Left ventricle myocardium inferior (tissue), 1 donor: ENCODE measurements at places on chromosomes 7 and 10. TPM values are rescaled to one million over a fixed set of nuclear protein-coding genes. Genes with fewer than 3 reads are reported as not detected.

GRCh38 chr10:79354141-79354540, 6.9 kb downstream of the PPIF start:
- no peak for DNase-seq

DNA sequence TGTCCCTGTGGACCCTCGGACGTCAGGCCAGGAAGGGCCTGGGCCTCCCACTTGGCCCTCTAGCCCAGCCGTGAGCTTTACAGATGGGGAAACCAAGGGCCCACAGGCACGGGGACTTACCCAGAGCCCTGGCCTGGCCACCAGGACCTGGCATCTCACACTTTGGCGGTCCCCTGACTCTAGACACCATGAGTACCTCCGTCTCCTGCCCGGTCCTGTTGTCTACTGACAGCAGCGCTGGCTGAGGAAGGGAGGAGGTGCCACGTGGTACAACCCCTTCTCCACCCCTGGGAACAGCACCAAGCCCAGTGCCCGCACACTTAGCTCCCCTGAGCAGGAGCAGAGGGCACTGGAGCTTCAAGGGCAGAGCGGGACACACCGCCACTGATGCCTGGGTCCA, 26.1 kb downstream of the ADGRA1 start:
- DNase-seq = no peak

DNA sequence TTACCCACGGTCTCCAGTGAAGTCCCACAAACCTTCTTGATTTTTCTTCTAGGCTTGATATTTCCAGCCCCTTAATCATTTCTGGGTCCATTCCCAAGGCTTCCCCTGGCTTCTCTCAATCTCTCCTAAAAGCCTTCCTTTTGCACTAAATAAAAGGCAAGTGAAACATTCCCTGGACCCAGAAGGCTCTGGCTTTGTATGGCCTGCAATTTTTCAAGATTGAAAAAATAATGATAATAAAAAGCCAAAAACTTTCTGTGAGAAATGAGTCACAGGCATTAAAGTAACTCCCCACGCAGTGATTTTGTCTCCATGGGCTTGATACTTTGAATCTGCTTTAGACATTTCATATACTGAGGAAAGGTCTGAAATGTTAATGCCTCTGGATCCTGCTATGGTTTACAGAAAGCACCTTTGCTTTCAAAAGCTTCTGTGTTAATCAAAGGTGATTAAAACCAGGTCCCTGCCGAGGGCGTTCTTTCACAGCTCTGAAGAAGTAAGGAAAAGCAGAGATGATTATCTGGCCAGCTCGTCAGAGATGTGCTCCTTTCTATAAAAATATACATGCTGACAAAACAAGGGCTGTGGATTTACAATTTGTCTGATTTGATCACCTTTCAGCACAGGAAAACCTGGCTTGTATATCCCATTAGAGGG, 118.9 kb upstream of the TMEM72 start:
- no peak for DNase-seq

- no peak for DNase-seq
Measured at GRCh38 chr10:87503886-87504285, 807 bp upstream of the MINPP1 start.

- DNase-seq = no peak
Measured at GRCh38 chr10:133104068-133104962, 16.6 kb downstream of the ADGRA1 start.

GRCh38 chr10:128926711-128927110, 540.3 kb upstream of the MGMT start:
- DNase-seq = peak; percentile 60

- no peak for DNase-seq
Measured at GRCh38 chr7:11328309-11328708, 354.6 kb downstream of the PHF14 start.

DNA sequence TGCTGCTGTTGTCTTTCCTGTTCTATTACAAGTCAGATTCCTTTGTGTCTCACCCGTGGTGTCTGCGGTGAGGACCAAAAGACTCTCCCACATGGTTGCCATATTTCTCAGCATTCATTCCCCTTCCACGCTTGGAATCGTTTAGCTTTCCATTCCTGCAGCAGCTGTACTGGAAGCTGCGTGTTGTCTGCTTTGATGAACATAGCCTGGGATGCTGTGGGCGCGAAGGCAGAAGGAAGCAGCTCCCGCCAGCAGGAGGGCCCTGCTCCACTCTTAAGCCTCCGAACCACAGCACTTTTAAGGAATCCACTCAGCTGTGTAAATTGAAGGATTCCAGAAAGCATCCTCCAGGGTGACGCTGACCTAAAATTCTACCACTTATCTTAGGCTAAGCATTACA, 303.6 kb upstream of the PITRM1 start:
- no peak for DNase-seq

DNA sequence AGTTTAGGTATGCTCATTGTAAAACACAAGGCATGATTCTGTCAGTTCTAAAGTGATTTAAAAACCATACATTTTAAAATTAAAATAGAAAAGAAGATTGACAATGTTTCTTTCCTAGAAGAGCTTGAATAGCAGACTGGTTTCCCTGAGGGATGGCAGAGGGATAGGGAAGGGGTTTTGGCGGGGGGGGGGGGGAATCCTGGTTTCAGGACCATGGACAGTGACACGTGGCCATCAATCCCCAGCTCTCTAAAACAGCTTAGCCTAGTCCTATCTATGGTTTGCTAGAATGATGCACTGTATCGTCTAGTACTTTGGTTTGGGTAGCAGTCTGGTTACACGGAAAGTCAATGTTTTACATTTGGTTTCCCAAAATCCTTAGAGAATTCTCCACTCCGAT, 88.7 kb downstream of the PHYHIPL start:
- no peak for DNase-seq

The FOXP2 gene
- total RNA-seq = 2.1 TPM

The TUBB8 gene
- not detected for total RNA-seq

The GIMAP8 gene
- total RNA-seq = 11.0 TPM
